Activated naive CD4-positive, alpha-beta T cell treated with Interleukin-2 at 50 U/mL for 16 hours (primary cell): ENCODE measurements at places on chromosomes 2 and 18.

DNA sequence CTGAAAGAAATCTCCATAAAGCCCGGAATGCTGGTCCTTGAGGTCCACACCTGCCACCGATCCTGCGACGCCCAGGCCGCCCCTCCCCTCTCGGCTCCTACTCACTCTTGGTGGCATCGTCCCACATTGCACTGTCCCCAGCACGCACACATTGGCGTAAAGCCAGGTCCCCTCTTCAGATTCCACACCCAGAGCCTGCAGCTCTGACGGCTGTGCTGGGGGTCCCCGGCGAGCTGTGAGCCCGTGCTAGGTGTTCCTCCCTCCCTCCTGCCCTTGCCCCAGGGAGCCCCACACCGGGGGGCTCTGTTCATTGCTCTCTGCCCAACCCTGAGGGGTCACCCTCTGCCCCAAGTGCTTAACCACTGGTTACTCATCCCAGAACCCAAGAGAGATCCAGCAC lies 8.5 kb downstream of the TPO start:
- DNase-seq: no peak

GRCh38 chr2:172705352-172705751 lies 30.3 kb upstream of the RAPGEF4 start:
- DNase-seq: no peak

DNA sequence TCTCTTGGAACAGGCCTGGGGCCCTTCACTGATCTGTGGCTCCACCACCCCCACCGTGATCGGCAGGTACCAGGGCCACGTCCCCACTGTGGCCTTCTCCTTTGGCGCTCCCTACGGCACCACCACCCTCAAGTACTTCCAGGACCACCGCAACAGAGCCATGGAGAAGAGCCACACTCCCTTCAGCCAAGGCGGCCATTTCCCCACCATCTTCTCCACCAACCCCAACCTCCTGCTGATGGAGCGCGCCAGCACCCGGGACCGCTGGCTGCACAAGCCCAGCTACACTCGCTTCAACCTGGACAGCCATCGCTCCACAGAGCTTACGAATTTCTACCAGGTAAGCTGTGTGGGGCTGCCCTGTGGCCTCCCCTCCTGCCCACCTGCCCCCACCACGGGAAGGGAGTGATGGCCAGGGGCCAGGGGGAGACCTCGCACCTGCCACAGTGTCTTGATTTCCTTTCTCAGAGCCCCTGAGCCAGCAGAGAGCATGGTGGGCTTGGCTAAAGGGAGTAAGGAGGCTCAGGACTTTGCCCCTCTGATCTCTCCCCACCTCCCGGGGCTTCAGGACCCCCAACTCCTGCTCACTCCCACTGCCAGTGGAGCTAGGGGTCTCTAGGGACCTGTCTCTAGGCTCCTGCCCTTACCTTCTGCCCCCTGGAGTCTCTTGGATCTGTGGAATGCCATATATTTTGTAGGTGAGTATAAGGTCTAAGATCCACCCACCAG lies 65.2 kb downstream of the CIB4 start:
- no peak for DNase-seq

DNA sequence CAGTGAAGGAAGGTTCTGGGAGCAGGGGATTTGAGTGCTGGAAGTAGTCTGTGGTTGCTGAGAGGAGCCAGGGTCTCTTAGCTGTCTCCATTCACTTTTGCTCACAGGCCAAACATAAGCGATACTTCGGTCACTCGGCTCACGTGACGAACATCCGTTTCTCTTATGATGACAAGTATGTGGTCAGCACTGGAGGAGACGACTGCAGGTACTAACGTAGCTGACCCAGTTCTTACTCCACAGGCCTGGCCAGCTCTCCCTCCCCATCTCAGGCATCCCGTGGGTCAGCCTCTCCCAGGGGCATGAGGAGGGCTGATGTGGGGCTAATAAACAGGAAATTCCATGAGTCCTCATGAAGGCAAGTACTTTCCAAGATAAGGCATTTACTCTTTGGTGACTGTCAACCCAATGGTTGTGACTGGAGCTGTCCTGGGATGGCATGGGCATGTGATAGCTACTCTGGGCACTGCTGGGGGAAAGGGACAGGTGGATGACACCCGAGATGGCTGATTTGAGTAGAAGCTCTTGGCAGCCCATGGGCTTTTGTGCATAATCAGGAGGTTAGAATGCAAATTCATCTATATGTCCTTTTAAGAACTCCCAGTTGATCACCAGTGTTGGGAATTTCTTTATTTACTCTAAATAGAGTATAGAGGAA lies 81.6 kb downstream of the RTN4 start:
- DNase-seq: no peak

DNA sequence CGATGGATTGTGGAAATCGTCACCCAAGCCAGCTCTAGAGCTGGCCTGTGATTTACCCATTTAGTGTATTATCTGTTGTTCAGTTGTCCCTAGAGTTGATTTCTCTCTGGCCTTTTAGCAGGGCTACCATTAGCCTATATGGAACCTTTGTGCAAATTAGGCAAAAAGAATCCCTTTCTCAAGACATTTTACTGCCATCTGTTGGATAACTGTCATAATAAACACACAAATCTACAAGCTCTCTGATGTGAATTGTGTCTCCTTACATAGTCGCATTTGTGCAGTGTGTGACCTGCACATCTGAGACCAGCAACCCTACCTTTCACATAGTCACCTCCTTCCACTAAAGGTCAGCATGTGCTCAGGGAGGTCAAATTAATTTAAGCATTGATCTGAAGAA lies 34.0 kb downstream of the LOXHD1 start:
- no peak for DNase-seq

DNA sequence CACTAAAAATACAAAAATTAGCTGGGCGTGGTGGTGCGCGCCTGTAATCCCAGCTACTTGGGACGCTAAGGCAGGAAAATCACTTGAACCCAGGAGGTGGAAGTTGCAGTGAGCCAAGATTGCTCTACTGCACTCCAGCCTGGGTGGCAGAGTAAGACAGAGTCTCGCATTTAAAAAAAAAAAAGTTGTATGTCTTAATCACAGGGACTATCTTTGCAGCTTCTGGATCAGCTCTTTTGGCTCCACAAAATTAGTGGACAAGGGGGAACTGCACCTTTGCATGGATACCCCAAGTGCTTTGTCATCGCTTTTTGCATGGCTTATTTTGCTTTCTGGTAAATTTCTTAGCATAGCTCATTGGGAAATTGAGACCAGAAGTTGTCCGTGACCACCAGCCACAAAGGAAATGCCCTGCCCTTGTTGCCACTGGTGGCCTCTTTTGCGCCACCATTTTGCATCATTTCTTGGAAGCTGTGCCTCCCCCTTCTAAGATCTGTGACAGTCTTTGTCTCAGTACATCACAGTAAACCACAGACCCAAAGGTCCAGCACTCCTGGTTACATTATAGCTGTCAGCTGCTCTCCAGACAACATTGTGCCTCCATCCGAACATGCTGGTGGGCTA lies 43.9 kb upstream of the PCBP1 start:
- peak; percentile 11 for DNase-seq

DNA sequence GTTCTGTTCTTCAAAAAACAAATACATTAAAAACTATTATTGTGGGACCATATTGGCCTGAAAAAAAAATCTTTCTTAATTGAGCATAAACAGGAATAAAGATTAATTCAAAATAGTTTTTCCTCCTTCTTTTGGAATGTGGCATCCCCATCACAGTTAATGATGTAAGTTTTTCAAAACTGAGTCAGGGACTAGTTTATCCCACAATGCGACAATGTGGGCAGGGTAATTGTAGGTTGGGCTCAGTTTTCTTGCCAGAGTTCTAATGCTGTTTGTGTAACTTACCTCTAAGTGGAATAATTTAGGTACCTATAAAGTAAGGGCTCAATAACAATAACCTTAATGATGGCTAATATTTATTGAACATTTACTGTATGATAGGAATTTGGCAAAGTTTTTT lies 82.0 kb downstream of the PMS1 start:
- no peak for DNase-seq

GRCh38 chr18:24935896-24936295 lies 416.1 kb downstream of the ZNF521 start:
- no peak for DNase-seq

DNA sequence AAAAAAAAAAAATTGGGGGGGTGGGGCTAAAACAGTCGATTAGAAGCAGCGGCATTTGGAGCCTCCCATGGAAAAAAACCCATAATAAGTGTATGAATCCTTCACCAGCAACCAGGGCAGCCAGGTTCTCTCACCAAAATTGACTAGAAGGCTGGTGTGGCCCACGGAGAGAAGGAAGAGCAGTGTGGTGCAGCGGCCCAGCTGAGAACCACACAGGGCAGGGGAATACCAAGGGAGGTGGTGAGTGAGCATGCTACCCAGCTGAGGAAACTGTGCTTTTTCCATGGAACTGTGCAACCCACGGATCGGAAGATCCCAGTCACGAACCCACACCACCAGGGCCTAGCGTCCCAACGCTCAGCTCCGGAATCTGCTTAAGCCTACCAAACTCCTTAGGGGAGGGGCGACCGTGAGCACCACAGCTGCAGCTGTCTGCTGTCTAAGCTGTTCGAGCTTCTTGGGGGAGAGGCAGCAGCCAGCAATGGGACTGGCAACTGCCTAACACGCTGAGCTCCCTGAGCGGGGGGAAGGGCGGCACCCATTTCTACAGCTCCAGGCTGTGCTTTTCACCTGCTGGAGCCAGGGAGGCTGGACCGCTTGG lies 1037.2 kb upstream of the ACVR2A start:
- no peak for DNase-seq

DNA sequence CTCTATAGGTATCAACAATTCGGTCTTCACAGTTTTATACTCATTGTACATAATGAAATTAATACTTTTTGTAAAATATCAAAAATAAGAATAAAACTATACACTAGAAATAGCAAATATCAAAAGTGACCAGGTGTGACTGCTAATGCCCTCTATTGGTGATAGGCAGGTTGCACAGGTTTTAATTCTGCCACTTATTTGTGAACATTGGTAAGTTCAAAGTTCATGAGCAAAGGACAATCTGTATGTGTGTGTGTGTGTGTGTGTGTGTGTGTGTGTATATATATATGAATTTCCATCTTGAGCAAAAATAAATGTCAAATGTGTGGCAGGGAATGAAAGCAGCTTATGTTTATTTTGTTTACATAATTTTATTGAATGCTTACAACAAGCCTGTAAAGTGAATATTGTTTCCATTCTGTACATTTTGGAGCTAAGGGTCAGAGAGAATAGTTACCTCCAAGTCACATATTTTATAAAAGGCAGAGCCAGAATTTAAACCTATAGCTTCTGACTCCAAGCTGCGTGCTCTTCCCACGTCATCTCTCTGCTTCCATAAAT lies 537.4 kb downstream of the CPS1 start:
- DNase-seq: no peak

- DNase-seq: no peak
Observed at GRCh38 chr18:5975111-5976002, 80.0 kb upstream of the TMEM200C start.

DNA sequence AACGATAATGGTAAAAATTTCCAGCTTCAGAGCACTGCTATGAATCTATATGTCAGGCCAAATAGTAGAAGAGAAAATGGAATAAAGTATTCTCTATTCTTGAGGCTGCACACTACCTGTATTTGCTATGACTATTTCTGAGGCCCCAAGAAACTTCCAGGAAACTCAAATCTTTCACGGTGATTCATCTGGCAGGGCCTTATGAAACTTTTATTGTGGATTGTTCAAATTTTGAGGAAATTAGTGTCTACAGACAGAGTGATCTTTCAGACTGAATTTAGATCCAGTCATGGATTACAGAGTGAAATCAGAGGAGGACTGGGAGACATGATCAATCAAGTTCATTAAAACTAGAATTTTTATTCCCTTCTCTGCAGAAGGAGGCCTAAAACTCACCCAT lies 4.1 kb upstream of the VSNL1 start:
- DNase-seq: no peak

DNA sequence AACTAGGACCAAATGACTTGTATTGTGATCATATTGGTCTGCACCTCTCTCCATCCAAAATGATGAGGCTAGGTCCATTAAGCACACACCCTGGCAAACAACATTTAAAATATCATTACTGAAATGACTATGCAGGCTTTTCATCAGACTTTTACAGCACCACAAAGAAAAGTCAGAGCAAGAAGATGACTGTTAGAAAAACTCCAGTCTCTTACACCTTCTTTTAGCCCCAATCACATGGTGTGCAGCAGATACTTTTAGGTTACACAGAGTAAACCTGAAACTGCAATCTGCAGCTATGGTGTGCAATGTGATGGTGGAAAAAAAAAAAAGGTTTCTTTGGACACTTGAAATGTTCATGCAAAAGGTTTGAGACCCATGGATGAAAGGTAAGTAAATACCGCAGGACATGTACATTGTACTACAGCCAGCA lies 5.4 kb upstream of the POLI start:
- no peak for DNase-seq
